ENCODE measurements at places on chromosomes 1 and 21. TPM values are rescaled to one million over a fixed set of nuclear protein-coding genes. Genes with fewer than 3 reads are reported as not detected.

ACTN2 gene
- total RNA-seq, result not detected

TCHHL1 gene
- not detected for total RNA-seq

KIF21B gene
- total RNA-seq, result 1.3 TPM

HIVEP3 gene
- 3.5 TPM for total RNA-seq

KRTAP24-1 gene
- not detected for total RNA-seq

OR6Y1 gene
- total RNA-seq, result not detected

DENND2D gene
- 34.4 TPM for total RNA-seq

HJV gene
- total RNA-seq, result not detected

- DNase-seq, result no peak
Measured at GRCh38 chr1:240691501-240691900, 79.5 kb upstream of the GREM2 start.

GRCh38 chr1:230824919-230825721 is 43.2 kb downstream of the C1orf198 start:
- peak; percentile 58 for DNase-seq

DNA sequence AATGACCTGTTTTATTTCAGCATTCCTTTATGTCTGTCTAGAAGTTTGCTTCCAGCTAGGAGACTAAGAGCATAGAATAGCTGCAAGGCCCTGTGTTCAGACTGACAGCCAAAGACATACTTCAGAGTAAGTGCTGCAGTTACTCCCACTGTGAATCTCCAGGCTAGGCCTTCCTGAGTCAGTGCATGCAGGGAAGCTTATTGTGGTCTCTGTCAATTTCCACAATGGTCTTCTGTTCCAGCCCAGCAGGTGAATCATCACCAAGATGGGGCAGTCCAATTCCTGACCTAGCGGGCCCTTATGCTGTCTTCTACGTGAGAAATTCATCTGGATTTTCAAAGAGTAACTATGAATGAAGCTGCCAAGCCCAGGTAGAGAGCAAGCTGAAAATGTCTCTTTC is 146.3 kb upstream of the C8B start:
- no peak for DNase-seq

DNA sequence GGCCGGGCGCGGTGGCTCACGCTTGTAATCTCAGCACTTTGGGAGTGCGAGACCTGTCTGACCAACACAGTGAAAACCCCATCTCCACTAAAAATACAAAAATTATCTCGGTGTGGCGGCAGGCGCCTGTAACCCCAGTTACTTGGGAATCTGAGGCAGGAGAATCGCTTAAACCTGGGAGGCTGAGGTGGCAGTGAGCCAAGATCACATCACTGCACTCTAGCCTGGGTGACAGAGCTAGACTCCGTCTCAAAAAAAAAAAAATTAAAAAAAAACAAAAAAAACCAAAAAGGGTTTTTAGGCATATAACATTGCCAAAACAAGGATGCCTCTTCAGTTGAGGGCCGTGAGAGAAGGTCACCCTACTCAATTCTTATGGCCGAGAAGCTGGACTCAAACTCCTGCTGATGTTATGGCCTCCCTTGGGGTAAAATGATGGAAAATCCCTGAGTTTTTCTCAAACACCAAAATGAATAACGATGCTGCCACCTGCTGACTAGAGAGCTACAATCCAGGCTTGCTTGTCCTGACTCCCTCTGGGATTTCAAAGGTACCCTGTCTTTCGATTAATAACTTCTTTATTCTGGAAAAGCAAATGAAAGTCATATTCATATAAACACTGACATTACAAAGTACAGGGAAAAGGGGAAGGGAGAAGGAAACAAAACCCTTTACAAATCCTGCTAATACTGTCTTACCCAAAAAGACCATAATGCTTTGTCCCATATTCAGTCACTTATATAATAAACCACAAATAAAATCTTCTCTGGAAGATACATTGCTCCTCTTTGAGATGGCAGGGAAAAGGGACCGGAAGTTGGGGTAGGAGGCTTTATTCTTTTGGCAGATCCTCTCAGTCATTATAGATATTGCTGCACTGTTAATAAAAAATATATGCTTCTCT is 10.7 kb downstream of the RAB42 start:
- no peak for DNase-seq

GRCh38 chr1:165114022-165114888 is 242.3 kb downstream of the LMX1A start:
- no peak for DNase-seq

- DNase-seq, result peak; percentile 41
Measured at GRCh38 chr21:42839271-42840231, 39.8 kb downstream of the WDR4 start.

GRCh38 chr1:55718758-55719671 is 503.9 kb upstream of the USP24 start:
- DNase-seq, result peak; percentile 54

GRCh38 chr1:203638950-203639349 is 12.3 kb downstream of the ATP2B4 start:
- DNase-seq, result no peak

DNA sequence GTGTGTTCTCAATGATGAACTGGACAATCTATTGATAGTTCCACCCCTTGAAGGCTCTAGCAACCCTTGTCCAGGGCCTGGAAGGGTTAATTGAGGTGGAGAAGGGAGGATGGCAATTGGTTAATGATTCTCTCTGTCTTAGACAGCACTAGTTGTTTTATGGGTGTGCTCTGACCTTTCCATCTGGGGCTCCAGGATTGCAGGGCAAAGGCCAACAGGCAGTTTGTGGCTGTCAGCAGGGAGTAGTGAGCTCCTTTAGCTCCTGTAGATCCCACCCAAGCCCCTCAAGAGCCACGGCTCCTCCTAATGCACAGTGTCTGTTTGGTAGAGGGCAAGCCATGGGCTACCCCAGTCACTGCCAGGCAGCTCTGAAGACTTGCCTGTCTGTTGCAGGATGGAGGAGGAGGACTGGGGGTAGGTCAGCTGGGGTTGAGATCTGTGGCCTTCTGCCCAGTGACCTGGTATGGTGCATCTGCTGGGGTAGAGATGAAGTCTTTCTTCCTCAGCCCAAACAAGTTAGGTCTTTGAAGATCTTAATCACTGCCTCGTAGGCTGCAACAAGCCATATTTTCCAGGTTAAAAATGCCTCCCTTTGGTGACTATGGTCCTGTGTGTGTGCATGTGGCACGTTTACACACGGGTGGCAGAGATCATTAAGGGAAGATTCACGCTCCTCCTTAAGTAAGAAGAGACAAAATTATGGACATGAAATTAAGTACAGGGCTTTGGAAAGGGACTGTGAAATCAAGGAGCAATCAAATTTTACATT is 7.7 kb downstream of the MROH7 start:
- no peak for DNase-seq

DNA sequence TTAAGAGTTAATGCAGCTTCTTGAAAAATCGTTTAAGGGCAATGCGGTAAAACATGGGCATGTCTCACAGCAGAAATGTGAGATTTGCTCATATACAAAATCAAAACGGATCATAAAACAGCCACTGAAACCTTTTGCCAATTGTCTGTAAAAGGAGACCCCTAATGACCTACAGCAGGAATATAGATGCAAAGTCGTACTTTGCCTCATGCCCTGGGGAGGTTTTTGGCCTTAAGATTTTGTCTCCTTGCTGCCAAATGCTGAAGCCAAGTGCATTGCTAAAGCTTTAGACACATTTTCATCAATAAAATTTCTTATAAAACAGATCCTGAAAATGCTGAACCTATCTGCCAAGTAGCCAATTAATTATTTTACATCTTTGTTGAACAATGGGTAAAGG is 226.9 kb downstream of the TGFB2 start:
- DNase-seq, result no peak

DNA sequence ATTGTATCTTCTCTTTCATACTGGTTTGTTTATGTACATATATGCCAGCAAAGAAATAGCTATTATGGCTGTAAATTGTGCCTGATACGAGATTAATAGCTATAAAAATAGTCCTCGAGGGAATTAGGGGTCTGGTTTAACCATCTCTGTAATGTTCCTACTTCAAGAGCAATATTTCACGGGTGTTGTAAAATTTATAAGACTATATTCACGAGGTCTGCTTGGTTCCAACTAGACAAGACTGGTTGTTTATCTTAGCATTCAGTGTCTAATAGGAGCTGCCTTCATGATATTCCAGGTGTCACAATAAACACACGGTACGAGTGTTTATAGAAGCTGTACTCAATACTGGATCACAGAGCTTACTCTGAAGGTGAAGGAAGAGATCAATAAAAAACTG is 389.9 kb downstream of the SIPA1L2 start:
- DNase-seq, result no peak

DNA sequence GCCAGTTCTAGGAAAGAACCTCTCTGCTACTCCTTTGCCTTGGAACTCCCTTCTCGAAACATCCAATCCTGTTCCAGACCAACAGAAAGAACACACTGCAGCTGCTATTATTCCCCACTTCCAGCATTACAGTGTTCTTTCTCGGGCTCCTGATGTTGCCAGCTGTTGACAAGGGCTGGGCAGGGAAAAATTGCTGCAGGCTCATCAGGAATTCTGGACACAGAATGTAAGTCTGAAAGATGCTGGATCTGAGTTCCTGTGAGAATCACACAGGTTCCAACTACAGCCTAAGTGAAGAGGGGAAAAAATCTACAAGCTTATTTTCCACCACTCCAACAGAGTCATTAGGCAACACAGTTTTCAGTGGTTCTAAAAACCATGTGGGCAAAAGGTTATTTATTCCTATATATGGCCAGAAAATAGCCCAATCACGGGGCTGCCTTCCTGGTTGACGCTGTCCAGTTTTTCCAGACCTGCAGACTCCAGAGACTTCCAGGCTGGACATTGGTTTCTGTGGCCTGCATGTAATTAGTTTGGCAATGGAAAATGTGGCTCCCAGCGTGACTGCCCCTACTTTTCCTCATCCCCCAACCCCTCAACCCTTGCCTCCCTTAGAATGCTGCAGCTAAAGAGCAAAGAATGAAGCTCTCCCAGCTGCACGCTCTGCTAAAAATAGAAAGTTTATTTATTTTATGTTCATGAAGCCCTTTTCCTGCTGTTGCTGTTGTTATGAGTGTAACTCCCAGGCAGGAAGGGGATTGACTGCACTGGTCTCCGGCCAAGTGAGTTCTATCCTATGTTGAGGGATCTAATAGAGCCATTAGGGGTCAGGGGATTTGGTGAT is 8.3 kb upstream of the KIAA0040 start:
- DNase-seq, result no peak

GRCh38 chr1:24909388-24909898 is 20.6 kb downstream of the RUNX3 start:
- no peak for DNase-seq

DNA sequence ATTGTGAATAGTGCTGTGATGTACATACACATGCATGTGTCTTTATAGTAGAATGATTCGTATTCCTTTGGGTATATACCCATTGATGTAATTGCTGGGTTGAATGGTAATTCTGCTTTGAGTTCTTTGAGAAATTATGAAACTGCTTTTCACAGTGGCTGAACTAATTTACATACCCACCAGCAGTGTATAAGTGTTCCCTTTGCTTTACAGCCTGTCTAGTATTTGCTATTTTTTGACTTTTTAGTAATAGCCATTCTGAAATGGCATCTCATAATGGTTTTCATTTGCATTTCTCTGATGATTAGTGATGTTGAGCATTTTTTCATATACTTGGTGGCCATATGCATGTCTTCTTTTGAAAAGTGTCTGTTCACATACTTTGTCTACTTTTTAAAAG is 54.5 kb upstream of the FAM78B start:
- no peak for DNase-seq
